G401 (cell line): ENCODE measurements at places on chromosomes 5 and 9. TPM values are rescaled to one million over a fixed set of nuclear protein-coding genes. Genes with fewer than 3 reads are reported as not detected.

- no peak for DNase-seq
These were observed 20.8 kb downstream of the ZNF366 start for GRCh38 chr5:72486371-72486770.

GRCh38 chr5:17346811-17347210, 129.4 kb downstream of the BASP1 start:
- DNase-seq: no peak

- DNase-seq: peak; percentile 79
These were observed 45.4 kb downstream of the HACD4 start for GRCh38 chr9:20985851-20986600.

DNA sequence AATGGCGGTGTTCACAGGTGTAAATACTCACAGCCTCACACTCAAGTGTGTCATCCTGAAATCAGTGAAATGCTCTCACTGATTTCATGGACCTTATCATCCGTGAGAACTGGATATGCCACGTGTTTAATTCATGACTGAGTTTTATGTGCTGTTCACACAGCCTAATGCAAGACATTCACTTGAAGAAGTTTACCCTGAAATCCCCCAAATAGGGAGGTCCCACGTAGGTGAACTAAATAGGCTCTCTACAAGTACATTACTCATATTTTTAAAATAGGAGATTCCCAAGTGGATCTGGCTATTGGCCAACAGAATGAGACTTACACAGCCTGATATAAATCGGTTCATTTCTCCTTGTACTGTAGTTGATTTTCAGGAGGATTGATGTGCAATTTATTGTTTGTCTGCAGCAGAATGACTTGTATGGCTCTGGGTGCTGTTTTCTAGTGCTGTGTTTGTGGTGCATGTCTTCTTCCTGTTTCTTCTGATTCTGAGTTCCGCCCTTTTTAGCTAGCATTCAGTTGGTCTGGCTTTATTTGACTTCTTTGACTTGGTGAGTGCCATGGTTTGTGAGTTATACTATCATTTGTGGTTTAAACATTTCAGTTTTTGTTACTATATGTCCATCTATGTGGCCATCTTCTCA, 25.1 kb downstream of the TRIO start:
- DNase-seq: no peak

DNA sequence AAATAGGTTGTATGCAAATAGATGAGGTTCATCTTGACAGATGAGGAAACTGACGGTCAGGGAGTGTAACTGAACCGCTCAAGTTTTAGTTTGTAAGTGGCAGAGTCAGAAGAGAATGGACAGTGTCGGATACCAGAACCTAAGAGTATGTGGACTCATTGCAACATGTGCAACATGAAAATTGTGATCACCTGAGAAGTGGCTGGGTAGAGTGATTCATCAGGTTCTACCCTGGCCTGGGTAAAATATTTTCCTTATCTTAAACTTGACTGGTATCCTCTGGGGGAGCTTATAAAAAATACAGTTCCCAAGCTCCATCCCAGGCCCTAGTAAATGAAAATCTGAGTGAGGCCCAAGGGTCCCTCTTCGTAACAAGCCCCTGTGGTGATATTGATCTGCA, 35.2 kb upstream of the MIER3 start:
- no peak for DNase-seq

GRCh38 chr9:1048231-1048619, 1.9 kb upstream of the DMRT2 start:
- DNase-seq: no peak

- DNase-seq: no peak
These were observed 418.0 kb downstream of the SPATA31D1 start for GRCh38 chr9:82406456-82407085.

DNA sequence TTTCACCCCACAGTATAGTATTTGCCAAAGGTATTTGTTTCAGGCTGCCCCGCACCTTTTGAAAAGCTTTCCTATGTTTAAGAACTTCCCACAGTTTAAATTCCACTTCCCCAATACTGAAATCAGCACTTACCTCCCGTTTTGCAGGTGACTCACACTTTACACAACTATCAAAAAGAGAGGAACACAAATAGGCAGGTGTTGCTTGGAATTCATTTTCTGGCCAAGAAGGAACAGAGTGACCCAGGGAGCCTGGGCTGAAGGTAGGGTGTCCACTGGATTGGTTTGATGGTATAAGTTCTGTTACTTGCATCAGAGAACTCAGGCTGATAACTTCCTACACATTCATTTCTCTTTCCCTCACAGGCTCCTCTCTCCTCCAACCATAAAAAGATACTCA, 60.1 kb upstream of the SLC30A5 start:
- no peak for DNase-seq

- DNase-seq: peak; percentile 48
These were observed 6.2 kb downstream of the BARHL1 start for GRCh38 chr9:132588501-132589147.

DNA sequence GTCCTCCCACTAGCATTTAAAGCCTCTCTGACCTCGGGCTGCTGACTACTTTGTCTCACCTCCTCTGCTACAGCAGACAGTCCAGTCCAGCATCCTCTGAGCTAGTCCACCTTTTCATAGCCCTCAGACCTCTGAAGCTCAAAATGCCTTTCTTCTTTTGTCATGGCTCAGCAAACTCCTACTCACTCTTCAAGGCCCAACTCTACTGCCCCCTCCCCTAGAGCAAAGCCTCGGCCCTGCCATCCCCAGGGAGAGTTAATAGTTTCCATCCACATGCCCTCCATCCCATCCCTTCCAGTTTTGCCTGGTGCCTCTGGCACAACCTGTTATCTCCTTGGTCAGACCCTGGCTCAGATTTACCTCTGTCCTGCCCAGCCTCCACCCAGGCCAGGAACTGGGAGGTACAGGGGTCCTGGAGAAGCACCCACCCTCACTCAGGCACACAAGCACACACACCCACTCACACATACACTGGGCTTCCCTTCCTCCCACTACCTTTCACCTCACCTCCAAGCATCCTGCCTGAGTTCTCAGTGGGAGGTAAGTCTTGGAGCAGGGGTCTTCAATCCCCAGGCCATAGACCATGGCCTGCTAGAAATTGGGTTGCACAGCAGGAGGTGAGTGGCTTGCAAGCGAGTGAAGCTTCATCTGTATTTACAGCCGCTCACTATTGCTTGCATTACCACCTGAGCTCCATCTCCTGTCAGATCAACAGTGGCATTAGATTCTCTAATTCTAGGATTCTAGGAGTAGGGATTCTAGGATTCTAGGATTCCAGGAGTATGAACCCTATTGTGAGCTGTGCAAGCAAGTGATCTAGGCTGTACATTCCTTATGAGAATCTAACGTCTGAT, 18.1 kb downstream of the PDLIM4 start:
- DNase-seq: no peak

- no peak for DNase-seq
These were observed 108.1 kb downstream of the MED27 start for GRCh38 chr9:131971482-131972074.

DNA sequence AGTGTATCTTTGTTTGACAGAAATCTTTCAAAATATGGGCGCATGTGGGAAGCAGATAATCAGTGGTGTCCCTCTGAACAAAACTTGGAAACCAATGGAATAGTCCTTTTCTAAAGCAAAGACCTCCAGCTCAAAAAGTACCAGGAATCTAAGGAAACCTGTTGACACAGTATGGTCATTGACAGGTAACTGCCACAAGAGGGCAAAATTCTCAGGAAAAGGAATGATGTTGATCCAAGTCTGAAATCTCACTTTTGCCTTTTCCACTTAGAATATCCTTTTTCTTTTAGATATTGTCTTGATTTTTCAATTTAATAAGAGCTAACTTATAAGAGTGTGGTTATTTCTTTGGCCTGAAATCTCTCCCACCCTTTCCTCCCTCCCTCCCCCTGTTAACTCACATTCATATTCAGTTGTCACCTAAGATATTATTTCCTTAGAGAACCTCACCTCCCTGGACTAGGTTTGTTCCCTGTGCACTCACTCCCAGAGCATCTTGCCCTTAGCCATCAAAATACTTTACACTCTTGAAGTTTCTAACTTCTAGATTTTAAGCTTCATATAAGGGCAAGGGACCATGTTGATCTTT, 59.0 kb upstream of the BARX1 start:
- peak; percentile 34 for DNase-seq

DNA sequence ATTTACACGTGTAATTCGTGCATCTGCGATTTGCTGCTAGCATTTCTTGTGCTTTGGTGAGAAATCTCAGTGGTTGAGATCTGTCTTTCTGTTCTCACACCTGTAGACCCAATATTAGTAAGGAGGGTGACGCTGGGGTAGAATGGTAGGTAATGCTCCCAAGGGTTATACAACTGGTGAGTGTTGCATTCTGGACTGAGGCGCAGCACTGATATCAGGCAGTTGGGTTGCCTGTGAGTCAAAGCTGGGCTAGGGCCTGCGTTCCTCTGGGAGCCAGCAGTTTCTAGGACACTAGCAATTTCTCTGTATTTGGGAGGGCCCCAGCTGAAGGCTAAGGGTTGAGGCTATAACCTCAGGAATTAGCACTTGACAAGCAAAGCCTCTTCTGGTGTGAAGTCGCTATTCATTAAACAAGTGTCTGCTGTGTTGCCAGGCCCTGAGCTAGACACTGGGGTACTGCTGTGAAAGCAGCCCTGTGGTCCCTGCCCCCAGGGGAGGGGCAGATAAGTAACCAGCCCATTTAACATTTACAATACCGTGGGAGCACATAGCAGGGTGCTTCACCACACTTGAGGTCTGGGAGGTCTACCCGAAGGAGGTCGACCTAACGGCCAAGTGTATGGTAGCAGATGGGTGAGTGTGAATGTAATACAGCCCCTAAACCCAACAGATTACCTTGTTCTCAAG, 28.7 kb downstream of the LARP1 start:
- no peak for DNase-seq

- no peak for DNase-seq
These were observed 26.7 kb downstream of the XRCC4 start for GRCh38 chr5:83104021-83104420.

DNA sequence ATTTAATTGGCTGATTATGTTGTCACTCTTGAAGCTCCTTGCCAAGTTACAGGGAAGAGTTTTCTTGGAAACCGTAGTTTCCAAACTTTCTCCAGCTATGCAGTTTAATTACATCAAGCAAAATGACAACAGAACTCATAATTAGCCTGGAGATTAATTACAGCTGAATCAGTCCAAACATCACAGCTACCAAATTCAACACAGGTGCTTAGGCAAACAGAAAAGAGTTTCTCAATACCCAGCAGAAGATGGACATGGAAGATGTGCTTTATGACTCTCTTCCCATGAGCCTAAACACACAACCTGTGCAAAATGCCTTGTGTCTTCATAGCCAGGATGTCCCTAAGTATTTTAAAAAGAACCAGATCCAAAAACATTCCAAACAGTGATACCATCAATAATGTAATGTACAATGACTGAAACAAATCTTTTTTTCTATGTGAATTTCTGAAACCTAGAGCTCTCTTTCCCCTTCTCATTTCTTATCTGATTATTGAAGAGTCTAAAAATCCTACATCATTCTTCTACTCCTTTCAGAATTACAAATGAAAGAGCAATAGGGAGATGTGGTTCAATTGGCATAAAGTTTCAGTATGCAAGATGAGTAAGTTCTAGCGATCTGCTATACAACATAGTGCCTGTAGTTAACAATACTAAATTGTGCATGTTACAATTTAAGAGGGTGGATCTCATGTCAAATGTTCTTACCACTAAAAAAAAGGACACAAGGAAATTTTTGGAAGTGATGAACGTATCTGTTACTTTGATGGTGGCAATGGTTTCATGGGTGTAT, 124.3 kb downstream of the RASEF start:
- DNase-seq: no peak

Gene STOML2
- total RNA-seq: 379 and 450 TPM in 2 replicates

Gene PCDHB12
- total RNA-seq: not detected in 2 replicates

Gene SPINK6
- not detected in 2 replicates for total RNA-seq

Gene BRINP1
- not detected in 2 replicates for total RNA-seq

Gene OMD
- not detected in 2 replicates for total RNA-seq

Gene WDR5
- 33.5 and 42.5 TPM in 2 replicates for total RNA-seq

Gene DMRTA1
- total RNA-seq: not detected in 2 replicates

Gene KCNN2
- not detected in 2 replicates for total RNA-seq
